ENCODE measurements at places on chromosomes 3 and 15.

DNA sequence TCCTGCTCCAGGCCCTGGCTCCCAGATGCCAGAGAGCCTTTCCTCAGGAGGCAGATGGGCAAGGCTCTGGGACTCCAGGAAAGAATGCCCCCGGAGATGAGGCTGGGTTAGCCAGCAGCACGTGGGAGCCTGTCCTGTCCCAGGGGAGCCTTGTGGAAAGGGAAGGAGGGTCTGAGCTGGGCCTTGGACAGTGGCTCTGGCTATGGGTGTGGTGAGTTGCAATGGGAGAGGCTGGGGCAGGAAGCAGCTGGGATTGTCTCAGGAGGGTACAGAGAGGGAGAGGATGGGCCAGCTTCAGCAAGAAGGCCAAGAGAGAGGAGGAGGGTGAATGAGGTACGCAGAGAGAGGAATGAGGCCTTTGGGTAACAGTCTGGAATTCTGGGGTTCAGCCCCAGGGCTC is 17.4 kb upstream of the CACNA2D2 start:
- DNase-seq, result no peak

- no peak for DNase-seq
These were observed 228.3 kb downstream of the EPHA3 start for GRCh38 chr3:89335693-89336092.

DNA sequence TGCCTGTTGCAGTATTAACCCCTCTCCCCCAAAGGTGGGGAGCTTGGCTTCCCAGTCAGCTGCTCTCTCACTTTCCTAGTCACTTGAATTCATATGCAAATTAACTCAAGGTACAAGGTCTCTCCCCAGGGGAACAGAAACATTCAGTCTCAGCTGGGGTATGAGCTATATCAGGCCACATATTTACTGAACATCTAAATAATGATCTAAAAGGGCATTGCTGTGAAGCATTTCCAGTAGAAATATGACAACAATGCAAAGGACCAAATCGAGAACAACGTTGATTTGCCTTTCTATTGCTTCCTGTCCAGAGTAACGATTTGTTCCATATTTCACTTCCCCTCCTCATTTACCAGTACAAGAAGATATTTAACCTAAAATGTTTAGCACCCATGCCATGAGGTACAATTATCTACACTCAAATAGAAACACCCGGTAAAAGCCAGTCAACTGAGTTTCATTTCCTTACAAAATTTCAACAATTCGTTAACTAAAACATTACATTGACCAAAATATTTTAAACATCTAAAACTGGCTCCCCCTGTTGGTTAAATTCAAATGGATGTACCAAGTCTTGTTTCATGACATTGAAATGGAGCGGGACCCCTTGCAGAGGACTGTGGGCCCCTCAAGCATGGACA is 36.5 kb upstream of the KLHL6 start:
- DNase-seq, result peak; percentile 13

GRCh38 chr3:15206662-15207576 is 873 bp downstream of the CAPN7 start:
- peak; percentile 63 for DNase-seq

GRCh38 chr15:63990454-63990853 is 55.8 kb downstream of the DAPK2 start:
- no peak for DNase-seq
